ENCODE measurements at places on chromosomes 1 and 21.
A peak's percentile ranks its signal among the peaks of the same experiment; 100 is the strongest.

- DNase-seq: peak; percentile 26
Measured at GRCh38 chr1:117295001-117295400, 72.2 kb upstream of the MAN1A2 start.

- DNase-seq: peak; percentile 78
Measured at GRCh38 chr1:43934101-43934985, 742 bp downstream of the ARTN start.

GRCh38 chr1:36148821-36149236, 457 bp downstream of the TRAPPC3 start:
- DNase-seq: no peak

DNA sequence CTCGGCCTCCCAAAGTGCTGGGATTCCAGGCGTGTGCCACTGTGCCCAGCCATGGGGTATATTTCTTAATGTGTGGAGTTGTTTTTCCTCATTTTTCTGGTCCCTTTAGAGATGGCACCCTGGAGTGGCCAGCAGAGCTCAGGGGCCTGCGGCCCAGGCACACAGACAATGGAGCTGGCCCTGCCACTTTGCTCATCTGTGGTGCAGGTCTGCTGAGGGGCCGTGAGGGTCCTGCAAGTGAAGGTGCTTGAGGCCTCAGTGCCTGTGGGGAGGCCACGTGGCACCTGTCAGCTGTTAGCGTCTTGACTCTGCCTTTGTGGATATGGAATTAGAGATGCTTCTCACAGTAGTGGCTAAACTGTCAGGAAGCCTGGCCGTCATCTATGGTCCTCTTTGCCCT, 7.5 kb downstream of the COL18A1 start:
- no peak for DNase-seq

DNA sequence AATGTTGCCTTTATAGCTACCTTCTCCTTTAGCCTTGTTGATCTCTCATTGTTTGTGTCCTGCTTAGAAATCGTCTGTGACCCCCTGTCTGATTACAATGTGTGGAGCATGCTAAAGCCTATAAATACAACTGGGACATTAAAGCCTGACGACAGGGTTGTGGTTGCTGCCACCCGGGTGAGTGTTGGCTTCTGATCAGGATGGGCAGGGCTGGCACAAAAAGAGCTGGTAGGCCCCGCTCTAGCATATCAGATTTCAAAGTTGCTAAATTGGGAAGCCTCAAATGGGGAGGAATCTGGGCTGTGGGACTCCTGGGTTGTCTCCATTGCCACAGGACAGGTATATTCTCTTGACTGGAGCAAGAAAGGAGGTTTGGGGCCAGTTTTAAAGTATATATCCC, 8.4 kb downstream of the NCSTN start:
- DNase-seq: no peak

- no peak for DNase-seq
Measured at GRCh38 chr1:89611721-89612120, 21.2 kb upstream of the LRRC8C start.

GRCh38 chr1:215568299-215568692, 1.2 kb downstream of the KCTD3 start:
- DNase-seq: peak; percentile 75

- DNase-seq: no peak
Measured at GRCh38 chr1:158014731-158015320, 21.4 kb downstream of the KIRREL1 start.

DNA sequence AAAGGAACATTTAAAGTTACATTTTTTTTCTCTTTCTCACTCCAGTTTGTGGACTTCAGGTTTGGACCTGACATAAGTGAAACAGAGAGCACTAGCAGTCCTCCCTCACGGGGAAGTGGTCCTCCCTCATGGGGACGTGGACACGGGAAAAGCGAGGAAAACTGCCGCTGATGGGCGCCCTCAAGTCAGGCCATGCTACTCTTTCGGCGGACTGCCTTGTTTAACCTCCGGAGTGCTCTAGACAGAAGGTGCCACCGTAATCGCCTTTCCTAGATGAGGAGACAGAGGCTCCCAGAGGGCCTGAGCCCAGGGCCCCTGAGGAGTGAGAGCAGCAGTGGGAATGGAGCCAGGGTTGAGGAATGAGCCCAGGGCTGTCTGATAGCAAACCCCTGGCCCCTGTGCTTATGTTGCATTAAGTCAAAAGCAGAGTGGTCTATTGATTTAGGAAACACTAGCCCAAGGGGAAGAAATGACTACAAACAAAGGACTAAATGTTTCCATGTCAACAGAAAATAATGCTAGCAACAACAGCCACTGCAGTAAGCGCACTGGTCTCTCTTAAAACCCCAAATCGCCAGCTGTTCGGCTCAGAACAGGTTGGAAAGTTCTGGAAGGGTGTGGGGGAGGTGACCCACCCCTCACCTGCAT, 84.1 kb downstream of the DMRTB1 start:
- DNase-seq: peak; percentile 31

GRCh38 chr1:233675893-233676292, 62.0 kb downstream of the KCNK1 start:
- no peak for DNase-seq

DNA sequence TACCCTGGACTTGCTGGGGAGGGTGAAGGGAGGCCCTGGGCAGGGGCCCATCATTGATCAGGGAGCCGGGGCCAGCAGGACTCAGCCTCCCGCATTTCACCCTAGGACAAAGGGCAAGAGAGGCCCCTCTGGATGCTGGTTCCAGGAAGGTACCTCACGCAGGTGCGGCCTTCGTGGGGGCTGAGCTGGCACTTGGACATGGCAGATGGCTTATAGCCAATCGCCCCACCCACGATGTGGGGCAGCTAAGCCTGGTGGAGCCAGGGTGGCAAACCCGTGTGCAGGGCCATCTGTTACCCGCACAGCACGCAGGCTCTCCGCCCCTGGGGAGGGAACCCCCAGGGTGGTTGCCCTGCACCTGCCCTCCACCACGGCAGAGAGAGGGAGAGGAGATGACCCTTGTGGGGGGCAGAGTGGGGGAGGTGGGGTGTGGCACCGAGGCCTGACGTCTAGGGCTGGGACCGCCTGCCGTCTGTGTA, 2.5 kb downstream of the TFF3 start:
- no peak for DNase-seq

DNA sequence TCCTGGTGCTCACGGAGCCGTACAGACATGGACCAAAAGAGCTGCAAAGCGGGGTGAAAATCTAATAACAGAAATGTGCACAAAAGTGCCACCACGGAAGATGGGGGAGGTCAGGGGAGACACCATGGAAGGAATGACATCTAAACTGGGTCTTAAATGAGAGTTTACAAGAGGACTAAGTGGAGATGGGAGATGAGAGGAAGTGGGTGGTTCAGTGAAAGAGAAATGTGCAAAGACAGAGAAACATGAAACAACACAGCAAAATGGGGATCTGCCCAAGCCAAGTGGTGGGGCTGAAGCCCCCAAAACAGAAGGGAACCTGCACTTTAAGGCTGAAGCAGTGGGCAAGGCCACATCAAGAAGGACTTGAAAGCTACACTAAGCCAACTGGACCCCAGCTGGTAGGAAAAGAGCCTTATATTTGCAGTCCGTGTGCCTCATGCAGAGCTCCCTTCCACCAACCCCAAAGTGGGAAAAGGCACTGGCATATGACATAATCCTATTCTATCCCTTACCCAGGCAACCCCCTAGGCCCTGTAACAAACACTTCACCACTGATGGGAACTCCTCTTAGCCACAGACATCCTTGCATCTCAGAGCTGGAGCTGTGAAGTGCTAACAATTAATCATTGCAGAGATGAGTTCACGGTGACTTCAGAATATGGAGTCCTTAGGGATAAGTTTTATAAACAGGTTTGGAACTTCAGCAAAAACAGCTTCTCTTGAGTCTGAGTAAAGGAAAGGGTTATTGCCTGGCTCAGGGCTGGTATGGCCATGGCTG, 198.6 kb upstream of the EDN2 start:
- peak; percentile 59 for DNase-seq
